Psoas muscle (tissue), 8 donors: ENCODE measurements at places on chromosomes 5 and 9. TPM values are rescaled to one million over a fixed set of nuclear protein-coding genes. Genes with fewer than 3 reads are reported as not detected.

GRCh38 chr5:107123014-107123413, 547.7 kb downstream of the EFNA5 start:
- no peak for DNase-seq

GRCh38 chr9:71592400-71592799, 175.9 kb downstream of the CEMIP2 start:
- DNase-seq = no peak

DNA sequence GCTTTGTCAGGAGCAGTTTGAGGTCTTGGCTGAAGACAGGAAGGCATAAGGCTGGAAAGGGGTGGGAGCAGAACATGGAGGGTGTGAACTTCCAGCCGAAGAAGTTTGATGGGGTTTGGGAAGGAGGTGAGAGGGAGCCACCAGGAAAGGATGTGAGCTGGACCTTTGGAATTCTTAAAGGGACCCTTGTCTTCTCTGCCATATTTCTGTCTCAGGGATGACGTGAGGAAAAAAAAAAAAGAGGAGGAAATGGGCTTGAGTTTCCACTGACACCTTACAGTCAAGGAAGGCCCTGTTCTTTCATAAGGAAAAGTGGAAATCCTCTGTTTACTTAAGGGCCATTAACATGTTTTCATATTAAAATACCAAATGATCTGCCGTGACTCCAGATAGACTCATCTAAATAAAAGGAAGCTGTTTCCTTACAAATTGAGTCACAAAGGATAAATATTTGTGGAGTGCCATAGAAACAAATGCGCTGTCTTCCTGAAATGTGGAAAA, 132.1 kb downstream of the PALM2AKAP2 start:
- no peak for DNase-seq

DNA sequence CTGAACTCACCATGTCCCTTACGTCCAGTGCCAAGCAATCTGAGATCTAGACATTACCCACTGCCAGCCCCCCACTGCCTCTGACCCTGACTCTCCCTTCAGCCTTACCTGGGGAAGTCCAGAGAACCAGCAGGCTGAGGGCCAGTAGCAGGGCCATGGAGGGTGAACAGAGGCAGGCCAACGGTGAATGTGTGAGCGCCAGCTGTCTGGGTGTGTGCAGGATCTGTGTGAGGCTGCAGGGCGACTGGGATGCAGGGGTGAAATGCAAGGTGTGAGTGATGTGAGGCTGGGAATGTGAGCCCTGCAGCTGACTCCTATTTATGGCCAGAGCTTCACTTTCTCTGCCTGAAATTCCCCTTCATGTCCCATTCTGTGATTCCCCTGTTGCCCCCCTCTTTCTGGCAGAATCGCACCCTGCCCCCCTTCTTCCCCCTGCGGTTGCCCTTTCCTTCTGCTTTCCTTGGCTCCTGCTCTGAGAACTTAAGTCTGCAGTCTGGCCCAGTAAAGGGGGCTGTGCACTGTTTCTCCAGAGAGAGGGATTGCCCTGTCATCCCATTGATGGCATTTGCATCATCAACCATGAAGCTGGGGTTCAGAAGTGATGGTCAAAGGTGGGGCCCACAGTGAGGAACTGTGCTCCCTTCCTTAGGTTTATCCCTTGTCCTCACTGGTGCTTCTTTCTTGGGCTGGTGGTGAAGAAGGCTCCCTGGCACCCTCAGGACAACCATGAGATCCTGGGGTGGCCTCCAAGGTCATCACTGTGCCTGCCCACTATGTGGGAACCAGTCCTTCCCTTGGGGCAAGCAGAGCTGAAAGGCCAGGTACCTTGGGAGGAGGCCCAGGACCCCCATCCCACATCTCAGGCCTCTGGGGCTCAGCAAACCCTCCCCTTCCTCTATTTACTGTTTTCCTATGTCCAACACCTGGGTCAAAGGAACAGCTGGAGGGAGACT, at the start of gene CCL19:
Gene CCL19 (minus strand): TSS at position 294 of the 953 bp plus-strand sequence. CDS start 137 bp downstream, at position 157.
- DNase-seq = no peak

GRCh38 chr9:76921165-76921564, 15.3 kb upstream of the PRUNE2 start:
- no peak for DNase-seq

DNA sequence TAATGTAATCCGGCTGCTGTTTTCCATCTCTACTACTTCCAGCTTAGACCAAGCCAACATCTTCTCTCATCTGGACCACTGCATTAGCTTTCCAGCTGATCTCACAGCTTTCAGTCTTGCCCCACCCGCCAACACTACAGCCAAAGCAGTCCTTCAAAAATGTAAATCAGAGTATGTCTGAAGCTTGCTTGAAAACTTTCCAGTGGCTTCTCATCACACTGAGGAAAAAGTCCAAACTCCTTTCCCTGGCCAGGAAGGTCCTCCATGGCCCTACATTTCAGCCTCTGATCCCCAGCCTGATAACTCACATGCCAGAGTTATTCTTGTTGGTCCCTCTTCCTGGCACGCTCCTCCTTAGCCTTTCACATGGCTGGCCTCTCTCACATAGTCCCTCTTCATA, 38.5 kb downstream of the TTC1 start:
- no peak for DNase-seq

DNA sequence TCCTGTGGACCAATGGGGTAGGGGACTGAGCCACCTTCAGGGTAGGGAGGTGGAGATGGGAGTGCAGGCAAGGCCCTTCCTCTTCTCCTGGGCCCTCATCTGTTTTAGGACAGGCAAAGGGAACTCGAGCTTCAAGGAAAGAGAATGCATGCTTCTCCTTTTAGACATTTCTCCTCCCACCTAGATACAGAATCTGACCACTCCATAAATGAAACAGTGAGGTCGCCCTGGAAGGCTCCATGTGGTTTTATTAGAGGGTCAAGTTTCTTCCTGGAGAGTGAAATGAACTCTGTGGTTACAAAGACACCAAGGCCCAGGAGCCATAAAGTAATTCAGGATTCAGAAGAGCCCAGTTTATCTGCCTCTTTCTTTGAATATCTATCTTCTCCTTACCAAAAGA, 14.9 kb downstream of the LHFPL2 start:
- DNase-seq = no peak

DNA sequence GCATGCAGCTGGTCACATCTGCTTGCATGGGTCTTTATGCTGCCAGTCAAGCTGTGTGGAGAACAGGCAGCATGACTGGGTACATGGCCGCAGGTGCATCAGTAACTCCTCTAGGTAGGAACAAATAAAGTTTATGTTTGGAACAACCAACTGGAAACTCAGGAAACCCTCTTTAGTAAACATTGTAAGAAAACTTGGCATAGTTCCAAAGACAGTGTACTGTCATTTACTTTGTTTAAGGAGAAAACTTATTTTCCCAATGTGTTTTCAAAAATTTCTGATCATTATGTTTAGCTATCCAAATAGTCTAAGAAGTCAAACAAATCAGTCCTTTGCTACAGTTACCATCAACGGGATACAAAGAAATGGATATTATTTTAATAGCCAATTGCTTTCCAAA, 386.0 kb downstream of the CHSY3 start:
- DNase-seq = no peak

DNA sequence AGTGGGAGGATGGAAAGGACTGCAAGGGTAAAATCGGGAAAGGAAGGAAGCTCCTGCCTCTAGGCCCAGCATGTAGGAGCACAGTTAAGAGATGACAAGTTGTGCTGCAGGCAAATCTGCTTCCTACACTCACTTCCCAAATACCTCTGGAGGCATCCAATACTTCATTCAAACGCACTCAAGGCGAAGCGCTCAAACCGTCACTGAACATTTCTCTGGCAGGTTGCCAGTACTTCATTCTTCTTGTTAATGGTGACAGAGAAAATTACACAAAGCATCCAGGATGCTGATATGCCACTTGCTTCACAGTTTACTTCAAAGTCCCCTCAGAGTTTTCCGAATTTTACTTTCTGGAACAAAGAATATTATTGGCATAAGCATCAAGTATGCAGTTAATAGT, 59.8 kb downstream of the NREP start:
- no peak for DNase-seq

GRCh38 chr9:101706261-101706798, 32.1 kb downstream of the GRIN3A start:
- DNase-seq = no peak

DNA sequence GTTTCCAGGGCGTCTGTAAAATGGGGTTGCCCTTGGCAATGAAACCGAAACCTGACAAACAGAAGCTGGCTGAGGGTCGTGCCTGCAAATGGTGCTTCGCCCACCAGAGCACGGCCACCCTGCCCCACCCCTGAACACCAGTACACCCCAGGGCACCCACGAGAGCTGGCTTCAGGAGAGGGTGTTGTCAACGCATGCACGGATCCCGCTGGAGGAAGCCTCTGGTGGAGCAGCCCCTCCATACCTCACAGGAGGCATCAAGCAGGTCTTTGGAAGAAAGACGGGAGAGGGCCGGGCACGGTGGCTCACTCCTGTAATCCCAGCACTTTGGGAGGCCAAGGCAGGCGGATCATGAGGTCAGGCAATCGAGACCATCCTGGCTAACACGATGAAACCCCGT, 8.6 kb downstream of the SLC6A3 start:
- no peak for DNase-seq

- no peak for DNase-seq
These were observed 79.0 kb upstream of the TARS1 start for GRCh38 chr5:33361781-33362180.

DNA sequence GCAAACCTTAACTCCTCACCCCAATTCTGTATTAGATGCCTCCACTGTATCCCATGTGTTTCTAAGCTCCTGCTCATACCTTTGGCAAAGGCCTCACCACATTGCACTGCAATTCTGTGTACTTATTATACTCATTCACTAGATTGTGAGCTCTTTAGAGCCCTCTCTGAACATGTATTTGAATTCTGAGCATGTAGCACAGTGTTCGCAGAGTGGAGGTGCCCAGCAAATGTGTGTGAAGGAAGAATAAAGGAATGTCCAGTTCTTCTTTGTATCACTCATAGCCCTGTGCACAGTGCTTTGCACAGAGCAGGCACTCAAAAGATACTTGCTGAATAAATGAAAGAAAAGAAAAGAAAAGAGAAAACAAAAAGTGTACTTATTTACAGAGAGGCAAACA, 301.1 kb upstream of the EFNA5 start:
- no peak for DNase-seq

GRCh38 chr9:36560771-36561170, 11.9 kb upstream of the MELK start:
- no peak for DNase-seq

DNA sequence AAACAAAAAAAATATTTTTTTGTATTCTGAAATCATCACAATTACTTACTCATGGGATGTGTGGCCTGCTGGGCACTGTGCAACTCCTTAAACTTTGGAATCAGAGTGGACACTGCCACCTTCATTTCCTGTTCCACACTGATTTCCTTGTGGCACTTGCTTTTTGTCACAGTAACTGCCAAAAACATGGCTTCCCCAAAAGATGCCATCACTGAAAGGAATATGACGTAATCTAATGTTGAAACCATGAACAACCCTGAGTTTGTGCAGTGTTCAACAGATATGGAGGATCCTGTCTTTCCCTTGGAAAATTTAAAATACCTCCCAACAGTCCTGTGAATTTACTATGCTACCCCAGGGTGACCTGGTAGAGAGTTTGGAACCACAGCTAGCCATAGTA, 12.6 kb upstream of the IL12B start:
- no peak for DNase-seq

DNA sequence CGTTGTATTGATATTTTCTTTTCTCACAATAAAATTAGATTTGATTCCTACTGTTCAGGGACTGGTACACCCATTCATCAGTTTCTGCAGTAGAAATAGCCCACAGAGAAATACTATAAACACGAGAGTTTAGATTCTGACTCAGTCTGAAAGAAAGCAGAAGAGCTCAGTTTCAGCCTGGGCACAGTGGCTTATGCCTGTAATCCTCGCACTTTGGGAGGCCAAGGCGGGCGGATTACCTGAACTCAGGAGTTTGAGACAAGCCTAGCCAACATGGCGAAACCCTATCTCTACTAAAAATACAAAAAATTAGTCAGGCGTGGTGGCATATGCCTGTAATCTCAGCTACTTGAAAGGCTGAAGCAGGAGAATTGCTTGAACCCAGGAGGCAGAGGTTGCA, 8.6 kb downstream of the ITK start:
- no peak for DNase-seq

DNA sequence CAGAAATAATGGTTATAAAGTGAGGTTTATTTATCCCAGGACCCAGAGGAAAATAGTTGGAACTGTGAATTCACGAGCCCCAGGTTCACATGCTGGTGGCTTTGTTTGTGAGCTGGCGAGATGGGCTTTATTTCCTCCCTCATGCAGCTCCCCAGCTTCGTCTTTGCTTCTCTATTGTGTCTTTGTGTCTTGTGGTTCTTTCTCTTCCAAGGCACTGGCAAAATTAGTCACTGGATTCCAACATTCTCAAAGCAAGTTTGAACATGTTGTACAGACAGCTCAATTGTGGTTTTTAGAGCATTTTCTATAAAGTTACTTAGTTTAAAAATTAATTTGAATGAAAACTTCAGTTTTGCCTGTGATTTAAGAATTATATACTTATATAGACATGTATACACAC, 7.2 kb downstream of the NDUFS6 start:
- DNase-seq = no peak

The FBP1 gene
- total RNA-seq = 1.4 TPM

The CCL21 gene
- total RNA-seq = 2.9 TPM

The GRAMD2B gene
- 7.9 TPM for total RNA-seq

The FBXL7 gene
- 1.6 TPM for total RNA-seq

The GDNF gene
- 16.8 TPM for total RNA-seq

The THOC3 gene
- 5.9 TPM for total RNA-seq

The ENC1 gene
- total RNA-seq = 13.0 TPM
